Epithelial cell of esophagus (primary cell): ENCODE measurements at places on chromosomes 13 and 19.

GRCh38 chr13:94192431-94192975 lies 287.0 kb downstream of the DCT start:
- peak; percentile 32 for DNase-seq

DNA sequence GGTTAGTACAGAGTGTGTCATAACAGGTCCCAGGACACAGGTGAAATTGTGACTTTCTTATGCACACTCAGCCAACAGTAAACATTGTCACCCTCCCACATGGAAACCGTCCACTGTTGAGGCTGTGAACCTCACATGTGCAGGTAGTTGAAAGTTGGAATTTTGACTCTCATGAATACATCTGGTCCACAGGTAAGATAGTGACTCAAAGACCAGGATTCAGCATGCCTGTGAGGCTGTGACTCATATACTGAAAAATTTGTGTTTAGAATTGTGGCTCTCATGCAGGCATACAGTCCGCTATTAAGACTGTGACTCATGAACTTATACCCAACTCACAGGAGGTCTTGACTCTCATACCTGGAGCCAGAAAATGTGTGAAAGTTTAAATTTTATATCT lies 67.8 kb downstream of the ZNF728 start:
- DNase-seq, result peak; percentile 27

DNA sequence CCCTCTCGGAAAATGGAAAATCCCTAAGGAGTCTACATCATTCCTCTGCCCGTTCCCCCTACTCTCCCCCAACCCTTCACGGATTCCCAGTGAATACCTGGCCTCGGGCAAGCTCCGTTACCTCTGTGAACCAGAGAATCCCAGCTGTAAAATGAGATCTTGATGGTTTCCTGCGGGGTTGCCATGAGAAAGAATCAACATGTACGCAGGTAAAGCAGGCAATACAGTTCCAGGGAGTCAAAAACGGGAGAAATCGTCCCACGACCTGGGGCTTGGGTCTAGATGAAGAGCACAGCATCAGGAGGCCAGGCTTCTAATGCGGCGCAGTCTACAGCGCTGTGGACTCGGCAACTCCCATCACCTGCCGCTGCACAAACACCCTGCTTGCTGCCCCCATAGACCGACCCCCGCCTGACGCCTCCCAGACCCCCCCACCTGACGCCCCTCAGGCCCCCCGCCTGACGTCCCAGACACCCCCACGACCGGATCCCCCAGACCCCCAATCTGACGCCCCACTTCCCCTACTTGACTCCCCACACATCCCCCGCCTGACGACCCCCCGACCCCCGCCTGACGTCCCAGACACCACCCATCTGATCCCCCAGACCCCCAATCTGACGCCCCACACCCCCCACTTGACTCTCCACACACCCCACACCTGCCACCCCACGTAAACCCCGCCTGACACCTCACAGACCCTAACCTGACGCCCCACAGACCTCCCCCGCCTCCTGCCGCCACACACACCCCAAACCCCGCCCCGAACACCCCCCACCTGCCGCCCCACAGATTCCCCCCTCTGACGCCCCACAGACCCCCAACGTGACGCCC lies 680 bp downstream of the LIG4 start:
- DNase-seq, result peak; percentile 38

GRCh38 chr13:35139591-35139990 lies 197.5 kb downstream of the NBEA start:
- no peak for DNase-seq

GRCh38 chr19:43315851-43316250 lies 37.6 kb upstream of the CD177 start:
- no peak for DNase-seq

DNA sequence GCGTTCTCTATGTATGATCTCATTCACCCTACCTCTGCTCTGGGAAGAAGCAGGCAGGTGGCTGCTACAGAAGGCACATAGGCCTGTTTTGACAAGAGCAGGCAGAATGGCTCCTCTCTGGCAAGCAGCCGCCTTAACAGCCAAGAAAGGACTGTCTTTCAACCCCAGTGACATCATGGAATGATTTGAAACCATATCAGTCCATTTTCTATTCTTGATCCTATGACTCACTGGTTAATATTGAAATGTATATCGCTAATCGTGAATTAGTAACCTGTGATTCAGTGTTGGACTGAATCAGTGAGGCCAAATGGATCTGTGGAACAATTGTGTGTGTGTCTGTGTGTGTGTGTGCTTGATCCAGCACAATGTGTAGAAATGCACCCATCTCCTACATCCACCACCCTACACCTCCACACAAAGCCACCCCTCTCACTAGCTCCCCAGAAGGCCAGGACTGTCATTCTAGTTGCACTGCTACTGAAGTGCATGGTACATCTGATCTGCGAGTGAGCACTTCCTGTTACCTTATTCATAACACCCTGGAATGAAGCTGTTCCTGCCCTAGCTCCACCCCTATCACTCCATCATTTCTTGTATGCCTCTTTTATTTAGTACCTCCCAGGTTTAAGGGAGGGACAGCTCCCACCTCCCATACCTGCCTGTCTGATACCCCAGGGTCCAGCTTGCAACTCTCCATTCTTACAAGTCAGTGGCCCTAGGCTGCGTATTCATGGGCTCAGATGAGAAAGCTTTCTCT lies 460.0 kb downstream of the FOXO1 start:
- peak; percentile 99 for DNase-seq

- DNase-seq, result peak; percentile 95
Observed at GRCh38 chr13:43003010-43003409, 11.0 kb upstream of the EPSTI1 start.

DNA sequence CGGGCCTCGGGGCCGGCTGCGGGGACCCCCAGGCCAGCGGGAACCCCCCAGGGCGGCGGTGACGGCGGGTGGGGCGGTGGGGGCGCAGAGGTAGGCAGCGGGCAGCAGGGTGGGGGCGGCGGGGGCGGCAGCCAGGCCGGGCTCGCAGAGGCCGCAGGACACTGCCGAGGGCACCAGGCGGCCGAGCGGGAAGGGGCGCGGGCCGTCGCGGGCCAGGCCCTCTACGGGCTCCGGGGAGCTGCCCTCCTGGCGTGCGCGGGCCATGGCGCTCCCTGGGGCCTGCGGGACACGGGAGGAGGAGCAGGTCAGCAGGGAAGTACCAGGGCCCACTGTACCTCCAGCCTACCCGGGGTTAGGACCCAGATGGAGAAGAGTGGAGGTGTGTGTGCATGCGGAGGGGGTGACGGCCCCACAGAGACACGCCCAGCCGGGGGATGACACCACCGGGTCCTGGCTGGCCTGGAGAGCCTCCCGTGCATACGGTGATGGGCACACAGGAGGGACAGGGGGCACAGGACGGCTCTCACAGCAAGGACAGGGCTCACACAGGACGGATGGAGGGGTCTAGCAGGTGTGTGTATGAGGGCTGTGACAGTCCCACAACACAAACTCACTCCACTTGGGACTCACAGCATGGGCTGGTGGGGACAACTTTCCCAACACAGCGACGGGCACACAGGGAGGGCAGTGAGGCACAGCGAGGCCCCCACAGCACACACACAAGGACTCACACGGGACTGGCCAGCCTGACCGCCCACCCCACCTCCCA lies 2.6 kb downstream of the BBC3 start:
- DNase-seq, result peak; percentile 41

- DNase-seq, result peak; percentile 65
Observed at GRCh38 chr13:110340812-110341444, 33.8 kb downstream of the COL4A2 start.
